ENCODE measurements at places on chromosomes 7 and 10.

DNA sequence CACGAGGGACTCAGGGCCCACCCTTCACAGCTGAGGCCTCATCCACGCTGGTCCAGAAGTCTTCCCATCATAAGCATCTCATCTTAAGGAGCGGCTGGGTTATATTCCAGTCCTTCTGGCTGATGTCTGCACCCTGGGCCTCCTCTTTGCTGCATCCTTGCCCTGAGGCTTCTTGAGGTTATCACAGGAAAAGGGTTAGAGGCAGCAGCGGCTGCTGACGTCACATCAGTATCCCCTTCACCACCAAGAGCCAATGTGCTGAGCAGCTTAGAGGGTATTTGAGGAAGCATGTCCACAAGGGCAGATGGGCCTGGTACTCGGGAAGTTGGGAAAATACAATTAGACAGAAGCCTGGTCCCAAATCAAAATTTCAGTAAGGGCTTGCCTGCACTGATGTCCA is 125.1 kb downstream of the PLXNA4 start:
- DNase-seq: no peak

GRCh38 chr10:49768329-49768728 is 6.2 kb upstream of the OGDHL start:
- DNase-seq: no peak

GRCh38 chr7:116525913-116526861 is 1.4 kb downstream of the CAV1 start:
- peak; percentile 63 for DNase-seq

DNA sequence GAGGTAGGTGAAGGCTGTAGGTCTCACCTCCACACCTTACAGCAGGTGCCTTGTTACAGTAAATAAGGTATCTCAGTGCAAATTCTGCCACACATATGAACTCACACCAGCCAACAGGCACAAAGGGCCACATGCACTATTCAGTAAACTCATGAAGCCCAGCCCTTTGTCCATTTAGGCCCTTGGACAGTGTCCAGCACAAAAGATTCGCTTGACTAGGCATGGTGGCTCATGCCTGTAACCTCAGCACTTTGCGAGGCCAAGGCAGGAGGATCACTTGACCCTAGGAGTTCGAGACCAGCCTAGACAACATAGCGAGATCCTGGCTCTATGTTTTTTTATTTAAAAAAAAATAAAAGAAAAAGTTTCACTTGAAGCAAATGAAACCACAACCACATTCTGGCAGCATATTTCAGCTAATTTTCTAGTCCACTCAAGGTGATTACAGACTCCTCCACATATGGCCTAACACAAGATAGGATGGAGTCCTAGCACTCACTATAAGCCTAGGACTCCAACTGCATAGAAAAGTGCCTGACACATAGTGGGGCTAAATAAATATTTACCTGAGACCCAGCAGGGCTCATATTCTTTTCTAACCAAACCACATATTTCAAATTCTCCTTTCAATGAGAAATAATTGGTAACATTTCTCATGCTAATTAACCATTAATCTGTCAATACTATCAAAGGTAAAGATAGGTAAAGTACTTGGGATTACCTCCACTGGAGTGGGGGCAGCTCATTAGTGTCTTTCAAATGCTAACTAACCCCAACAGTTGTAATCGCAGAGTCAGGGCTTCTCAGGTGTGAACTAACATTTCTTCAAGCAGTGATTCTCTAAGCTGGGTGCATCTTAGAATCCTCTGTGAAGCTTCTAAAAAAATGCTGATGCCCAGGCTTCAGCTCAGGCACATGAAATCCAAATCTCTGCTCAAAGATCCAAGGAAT is 4.5 kb upstream of the ANKRD1 start:
- DNase-seq: no peak

- peak; percentile 66 for DNase-seq
Observed at GRCh38 chr7:102874166-102874829, 38.5 kb upstream of the LRRC17 start.

GRCh38 chr7:8379264-8379663 is 54.1 kb upstream of the NXPH1 start:
- no peak for DNase-seq

DNA sequence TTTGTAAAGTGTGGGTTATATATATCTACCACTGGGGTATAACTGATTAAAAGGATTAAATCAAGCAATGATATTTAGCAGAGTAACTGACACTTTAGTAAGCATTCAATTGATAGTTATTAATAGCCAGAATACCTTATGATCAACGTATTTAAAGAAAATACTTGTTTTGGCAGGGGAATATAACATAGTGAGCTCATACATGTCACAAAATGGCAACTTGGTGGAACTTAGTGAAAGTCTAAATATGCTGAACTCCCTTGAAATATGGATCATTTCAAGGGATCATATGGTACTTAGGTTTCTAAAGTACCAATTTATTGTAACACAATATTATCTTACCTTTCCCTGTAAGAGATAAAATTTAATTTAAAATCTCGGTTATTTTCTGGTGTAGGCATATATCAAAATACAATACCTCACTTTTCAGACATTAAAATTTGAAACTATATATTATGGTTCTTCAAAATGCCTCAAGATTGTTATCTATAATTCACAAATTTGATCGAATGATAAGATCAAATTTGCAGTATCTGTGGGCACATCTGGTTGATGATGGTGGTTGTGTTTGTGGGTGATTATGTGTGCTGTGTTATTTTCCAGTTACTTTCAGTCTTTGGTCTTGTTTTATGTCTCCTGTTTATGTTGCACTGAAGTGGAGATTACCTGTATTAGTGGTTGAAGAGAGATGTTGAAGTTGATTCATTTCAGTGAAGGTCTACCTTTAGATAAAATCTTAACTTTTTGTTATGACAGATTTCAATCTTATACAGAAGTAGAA is 5.2 kb downstream of the ARL4A start:
- DNase-seq: no peak

GRCh38 chr10:110411047-110411410 is 86.7 kb upstream of the DUSP5 start:
- peak; percentile 42 for DNase-seq

- DNase-seq: no peak
Observed at GRCh38 chr7:138630059-138630610, 71.0 kb downstream of the SVOPL start.

DNA sequence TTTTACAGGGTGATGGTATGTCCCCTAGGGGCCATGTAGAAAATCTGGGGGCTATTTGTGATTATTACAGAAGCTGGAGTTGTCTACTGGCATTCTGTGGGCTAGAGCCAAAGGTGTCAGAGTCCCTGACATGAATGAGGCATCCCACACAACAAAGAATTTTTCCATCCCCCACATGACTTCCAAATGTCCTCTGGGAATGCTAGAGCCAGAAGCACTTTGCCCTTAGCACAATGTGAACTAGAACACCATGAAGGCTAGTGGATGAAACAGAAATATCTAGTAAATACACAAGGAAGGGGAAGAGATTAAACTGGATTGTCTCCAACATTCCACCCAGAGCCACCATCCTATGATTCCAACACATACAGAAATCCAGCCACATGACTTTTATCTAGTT is 46.9 kb downstream of the FAM13C start:
- DNase-seq: no peak

DNA sequence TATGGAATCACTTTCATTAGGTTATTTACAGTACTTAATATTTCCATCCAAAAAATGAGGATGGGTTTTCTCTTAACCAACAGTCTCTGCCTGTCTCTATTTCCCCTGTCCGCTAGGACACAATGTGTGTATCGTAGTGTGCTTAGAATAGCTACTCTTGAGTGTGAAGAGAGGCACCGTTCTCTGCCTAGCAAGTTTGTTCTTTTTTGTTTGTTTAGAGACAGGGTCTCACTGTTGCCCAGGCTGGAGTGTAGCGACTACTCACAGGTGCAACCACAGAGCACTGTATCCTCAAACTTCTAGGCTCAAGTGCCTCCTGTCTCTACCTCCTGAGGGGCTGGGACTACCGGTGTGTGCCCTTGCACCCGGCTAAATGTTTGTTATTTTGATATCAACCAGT is 121.9 kb downstream of the ANK3 start:
- DNase-seq: no peak

GRCh38 chr10:58820861-58821751 is 308.4 kb downstream of the BICC1 start:
- DNase-seq: peak; percentile 83

DNA sequence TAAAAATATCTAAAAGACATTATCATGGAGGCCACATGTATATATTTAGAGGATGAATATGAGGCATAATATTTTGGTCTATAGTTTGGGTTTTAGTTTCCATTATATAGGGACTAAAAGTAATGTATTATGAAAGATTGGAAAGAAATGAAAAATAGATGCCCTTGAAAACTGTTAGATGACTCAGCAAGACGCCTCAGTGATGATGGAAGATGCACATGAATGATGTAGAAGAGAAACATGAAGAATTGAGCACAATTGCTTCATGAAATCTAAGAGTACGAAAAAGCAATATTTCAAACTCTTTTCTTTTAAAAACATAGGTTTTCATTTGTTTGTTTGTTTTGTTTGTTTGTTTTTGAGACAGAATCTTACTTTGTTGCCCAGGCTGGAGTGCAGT is 89.8 kb downstream of the ARL4A start:
- DNase-seq: no peak

Measured in fibroblast of skin of left quadriceps (primary cell).